Stimulated activated CD8-positive, alpha-beta memory T cell treated with anti-CD3 and anti-CD28 coated beads, Interleukin-4, amount 100 ng/mL, for 48 hours (primary cell): ENCODE measurements at places on chromosomes 4 and X.

- no peak for DNase-seq
Observed at GRCh38 chrX:150234126-150234525, 129.0 kb upstream of the MAMLD1 start.

DNA sequence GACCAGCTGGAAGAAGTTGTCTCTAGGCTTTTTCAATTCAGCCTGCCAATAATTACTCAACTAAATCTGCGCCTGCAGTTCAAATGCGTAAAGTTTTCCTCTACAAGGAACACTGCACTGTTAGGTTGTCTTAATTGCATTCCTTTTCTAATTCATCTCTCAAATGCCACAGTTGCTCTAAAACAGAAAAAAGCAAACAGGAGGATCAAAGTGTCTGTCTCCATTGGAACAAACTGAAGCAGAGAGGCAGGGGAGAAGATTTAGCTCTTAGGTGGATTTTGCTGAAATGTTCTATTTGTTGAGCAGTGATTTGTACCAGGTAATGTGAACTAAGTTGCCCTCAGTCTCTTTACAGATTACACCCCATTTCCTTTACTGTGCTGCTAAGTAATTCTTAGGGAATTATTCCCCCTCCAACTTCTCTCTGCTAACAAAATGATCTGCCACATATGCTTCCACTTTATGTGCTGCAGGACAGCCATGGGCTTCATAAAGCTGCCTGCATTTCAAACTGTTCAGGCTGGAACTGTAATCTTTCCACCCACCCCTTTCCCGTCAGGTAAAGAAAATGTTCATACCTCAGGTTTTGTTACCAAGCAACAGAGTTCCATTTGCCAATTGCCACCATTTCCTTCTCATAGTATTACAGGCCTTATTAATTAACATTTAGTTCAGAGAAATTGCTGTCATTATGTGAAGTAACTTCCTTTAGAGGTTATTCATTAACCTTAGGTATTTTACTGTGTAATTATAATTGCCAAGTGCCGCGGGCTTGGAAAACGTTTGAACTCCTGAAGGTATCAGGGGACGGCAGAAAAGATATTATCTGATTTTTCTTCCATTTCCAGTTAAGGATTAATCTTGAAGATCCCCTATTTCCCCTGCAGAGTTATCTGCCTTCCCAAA lies 149.3 kb downstream of the SPRY1 start:
- no peak for DNase-seq

DNA sequence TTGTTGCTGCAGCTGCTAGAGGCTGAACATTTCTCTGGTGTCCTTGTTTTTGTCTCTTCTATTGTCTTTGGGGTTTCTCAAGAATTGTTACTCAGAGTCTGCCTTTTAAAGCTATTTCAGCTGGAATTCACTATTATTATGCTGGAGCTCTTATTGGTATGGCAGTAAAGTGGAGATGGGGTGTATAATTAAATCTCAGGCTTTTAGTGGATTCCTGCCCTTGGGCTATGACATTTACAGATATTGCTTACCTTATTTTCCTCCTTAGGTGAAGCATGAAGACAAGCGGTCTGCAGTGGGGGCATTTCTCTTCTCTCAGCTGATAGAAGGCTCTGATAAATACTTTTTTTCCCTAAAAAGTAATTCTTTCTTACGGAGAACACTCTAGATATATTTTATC lies 1656.6 kb upstream of the IGFBP7 start:
- no peak for DNase-seq

DNA sequence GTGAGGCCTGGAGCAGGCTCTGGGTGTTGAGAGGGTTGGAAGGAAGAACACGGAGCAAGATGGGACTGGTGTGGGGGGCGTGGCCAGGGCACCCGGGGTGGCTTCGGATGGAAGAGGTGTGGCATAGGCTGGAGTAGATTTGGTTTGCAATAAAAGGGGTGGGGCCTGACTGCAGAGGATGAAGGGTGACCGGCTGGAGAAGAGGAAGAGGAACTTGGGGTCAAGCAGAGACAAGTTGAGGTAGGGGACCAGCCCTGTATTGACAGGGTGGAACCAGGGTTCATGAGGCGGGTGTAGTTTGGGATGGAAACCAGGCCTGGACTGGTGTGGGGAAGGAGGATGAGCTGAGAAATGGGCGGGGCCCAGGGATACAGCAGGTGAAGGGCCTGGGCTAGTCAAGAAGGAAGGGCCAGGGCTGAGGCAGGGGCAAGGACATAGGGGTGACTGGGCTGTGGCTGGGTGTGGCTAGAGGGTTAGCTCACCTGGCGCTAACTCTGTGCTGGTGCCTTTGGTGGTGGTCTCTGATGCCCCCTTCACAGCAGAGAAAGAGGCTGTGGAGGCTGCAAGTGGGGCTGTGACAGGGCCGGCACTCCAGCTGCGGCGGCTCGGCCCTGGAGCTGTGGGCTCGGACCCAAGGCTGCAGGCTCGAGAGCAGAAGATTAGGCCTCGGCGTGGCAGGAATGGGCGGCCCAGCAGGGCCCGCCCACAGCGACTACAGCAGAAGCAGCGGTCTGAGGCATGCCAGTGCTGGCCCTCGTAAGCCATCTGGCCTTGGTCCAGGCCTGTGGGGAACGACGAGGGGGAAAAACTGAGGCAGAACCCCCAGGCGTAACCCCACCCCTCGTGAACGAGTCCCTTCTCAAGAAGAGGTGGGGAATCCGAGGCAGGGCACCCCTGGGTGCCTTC lies 5.0 kb downstream of the PLP2 start:
- DNase-seq = no peak

DNA sequence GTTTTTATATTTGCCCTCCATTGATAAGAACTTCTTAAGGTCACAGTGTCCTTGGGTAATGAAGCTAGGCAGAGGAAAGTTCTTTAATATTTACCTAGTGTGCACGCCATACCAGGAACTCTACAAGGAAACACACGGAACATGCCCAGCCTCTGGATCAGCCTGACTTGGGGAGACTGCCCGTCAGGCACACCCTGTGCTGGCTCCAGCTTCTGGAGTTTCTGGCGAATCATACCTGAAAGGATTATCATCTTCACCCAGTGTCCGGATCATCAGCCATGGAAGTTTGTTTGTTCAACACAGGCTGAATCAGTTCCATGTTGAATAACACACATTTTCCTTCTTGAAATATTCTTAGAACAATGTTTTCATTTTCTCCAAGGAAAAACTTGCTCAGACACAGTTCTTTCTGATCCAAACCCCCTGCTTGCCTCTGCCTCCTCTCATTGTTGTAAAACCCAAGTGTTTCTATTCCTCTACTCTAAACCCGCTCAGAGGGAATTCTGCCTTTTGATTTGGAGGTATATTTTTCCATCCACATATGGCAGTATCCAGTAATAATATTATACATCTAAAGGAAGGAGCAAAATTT lies 176.7 kb downstream of the SHROOM3 start:
- DNase-seq = no peak

DNA sequence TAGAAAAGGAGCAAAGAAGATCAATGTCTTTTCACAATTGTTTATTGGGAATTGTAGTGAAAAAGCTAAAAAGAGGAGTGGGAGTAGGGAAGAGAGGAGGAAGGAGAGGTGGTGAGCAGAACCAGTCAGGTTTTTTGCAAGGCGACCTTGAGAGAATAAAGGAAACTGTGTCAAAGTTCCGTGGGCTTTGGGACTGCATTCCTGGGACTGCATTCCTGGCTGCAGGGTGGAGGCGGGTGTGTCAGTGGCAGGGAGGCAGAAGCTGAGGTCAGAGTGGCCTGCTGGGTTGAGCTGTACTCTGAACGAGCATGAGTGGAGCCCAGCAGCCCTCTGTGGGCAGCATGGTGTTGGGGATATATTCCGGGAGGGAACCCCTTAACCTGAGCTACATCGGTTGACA lies 66.8 kb upstream of the UCP1 start:
- DNase-seq = no peak

GRCh38 chr4:177483271-177483670 lies 41.0 kb upstream of the AGA start:
- DNase-seq = no peak

DNA sequence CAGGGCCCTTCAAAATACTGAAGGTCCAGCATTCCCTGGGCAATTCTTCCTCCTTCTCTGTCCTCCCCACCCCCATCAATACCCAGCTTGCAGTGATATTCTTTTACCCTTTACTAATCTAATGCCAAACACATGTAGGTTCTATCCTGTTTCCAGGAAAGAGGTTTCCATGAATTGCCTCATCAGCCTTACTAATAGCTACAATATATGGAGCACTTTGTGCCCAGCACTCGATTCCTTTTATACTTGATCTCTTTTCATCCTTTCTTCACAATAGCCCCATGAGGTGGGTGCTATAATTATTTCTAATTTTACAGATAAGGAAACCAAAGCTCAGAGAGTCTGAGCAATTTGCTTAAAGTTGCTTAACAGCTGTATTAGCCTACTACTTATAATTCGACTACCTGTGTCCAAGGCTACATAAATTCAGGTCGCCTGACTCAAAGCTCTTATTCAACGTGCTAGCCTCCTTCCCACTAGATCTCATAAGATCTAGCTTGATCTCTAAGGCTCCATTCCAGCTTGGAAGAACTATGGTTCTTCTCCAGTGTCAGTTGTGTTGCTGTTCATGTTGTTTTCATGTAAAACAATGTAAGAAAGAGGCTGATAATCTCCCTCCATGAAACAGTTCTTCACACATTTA lies 229.6 kb upstream of the PGRMC2 start:
- no peak for DNase-seq

DNA sequence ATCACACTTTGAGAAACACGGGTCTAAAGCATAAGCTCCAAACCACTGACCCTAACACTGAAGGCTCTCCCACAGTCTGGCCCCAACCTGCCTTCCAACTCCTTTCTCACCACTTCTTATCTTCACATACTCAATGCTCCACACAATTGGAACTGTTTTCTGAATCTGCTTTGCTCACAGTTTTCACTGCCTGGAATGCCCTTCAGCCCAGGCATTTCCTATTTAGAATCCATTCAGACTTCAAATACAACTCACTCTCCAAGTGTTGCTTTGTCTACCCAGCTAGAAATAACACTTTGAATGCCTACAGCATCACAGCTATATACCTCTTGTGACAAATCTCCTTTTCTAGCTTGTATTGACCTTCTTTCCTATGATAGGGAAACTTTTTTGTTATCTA lies 10.2 kb downstream of the OTUD4 start:
- DNase-seq = no peak

DNA sequence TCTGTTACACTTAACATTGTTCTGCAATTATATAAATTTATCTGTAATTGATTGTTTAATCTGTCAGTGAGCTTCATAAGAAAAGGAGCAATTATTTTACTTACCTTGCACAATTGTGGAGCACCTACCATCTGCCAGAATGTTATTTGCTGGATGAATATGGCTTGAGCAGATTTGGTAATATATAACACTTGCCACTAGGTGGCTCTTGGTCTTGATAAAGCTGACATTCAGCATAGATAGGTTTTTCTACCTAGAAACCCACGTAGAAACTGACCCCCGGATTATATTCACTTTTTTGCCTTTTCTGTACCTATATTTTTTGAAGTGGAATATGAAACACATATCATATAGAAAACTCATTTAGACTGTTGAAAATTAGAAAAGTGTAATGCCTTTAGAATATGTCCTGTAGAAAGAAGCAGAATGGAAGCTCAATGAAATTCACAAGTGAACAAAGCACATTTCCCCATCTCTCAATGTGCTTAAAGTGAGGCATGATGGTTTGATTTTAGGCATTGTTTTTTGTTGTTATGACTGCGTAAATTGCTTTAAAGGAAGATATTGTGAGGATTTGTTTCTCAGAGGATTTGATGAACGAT lies 9.5 kb downstream of the RBPJ start:
- DNase-seq = no peak

DNA sequence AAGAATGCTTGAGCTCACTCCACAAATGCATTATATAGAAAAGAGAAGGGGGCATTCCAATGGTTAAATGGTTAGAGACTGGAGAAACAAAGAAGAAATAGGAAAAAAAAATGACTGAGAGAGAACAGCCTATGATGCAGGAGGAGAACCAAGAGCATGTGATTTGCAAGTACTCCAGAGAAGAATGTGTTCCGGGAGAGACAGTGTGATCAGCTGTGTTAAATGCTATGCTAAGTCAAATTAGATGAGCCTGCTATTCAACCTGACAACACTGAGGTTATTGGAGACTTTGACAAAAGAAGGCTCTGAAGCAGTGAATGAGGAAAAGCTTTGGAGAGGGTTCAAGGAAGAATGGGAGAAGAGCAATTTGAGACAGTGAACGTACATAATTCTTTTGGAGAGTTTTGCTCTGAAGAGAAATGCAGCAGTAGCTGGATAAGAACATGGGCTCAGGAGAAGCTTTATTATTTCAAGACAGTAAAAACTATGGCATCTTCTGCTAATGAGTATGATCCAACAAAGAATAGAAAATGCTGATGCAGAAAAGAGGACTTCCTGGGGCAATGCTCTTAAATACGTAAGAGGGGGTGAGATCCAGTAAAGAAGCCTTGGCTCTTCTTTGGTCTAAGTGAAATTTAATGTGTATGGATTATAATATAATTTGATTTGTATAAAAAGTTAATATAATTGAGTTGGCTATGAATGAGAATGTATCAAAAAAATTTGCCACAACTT lies 66.3 kb downstream of the PPP3CA start:
- DNase-seq = no peak

DNA sequence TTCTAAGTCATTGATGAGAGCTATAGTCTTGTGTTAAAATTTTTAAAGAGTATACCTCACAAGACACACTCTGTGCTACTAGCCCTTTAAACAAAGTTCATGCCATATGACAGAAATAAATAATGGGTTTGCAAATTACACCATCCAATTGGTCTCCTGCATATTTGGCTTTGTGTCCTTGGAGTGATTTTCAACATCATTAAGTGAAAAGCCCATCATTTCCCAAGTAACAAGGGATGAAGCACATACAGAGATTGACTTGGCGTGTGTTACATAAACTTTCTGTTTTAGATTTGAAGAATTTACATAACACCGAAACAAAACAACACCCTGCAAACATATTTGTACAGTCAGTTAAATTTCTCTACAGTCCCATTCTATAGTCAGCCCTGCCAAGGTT lies 216.9 kb upstream of the NEIL3 start:
- no peak for DNase-seq

DNA sequence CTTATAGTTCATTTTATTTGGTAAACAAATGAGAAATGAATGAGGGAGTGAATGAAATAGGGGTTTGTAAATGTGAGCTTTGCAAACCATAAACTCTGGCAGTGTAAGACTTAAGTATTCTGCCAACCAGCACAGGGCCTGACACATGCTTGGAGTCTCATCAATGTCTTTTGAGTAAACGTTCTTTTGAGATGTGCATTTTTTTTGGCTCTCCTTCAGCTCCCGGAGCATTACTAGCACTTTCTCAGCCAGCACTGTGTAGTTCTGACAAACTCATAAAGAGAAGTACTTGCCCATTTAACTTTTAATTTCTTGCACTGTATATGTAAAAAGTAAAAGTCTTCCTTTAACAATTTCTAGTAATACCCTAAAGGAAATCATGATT lies 245.3 kb downstream of the HS3ST1 start:
- DNase-seq = no peak

GRCh38 chrX:10519761-10520160 lies 100.6 kb downstream of the MID1 start:
- no peak for DNase-seq

- DNase-seq = no peak
Observed at GRCh38 chrX:17601441-17602200, 135.7 kb upstream of the SCML1 start.
